Left colon (tissue), 2 donors: ENCODE measurements at places on chromosomes 13 and 19.
A peak's percentile ranks its signal among the peaks of the same experiment; 100 is the strongest.

- DNase-seq, result no peak
Measured at GRCh38 chr13:75399168-75399878, 82.6 kb downstream of the TBC1D4 start.

- no peak for DNase-seq
Measured at GRCh38 chr19:10122045-10122444, 2.3 kb upstream of the EIF3G start.

GRCh38 chr19:39542206-39542605 is 2.2 kb upstream of the EID2 start:
- no peak for DNase-seq

DNA sequence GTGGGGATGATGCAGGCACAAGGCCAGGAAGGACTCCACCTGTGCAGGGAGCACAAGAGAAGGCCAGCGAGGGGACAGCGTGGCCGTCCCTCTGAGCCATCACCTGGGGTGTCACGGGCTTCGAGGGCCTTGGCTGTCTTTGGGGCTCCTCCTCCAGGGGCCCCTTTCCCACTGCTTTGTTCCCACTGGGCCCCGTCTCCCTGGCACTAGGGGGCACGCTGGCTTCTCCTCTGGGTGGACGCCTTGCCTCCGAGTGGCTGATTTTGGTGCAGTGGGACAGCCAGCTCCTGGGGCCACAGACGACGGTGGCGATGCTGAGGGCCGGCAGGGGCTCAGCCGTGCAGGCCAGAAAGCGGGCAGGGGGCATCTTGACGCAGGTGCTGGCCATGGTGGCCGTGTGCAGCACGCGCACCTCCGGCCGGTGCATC is 43.2 kb upstream of the GRTP1 start:
- no peak for DNase-seq

GRCh38 chr13:91704398-91704797 is 306.0 kb downstream of the GPC5 start:
- DNase-seq, result no peak

DNA sequence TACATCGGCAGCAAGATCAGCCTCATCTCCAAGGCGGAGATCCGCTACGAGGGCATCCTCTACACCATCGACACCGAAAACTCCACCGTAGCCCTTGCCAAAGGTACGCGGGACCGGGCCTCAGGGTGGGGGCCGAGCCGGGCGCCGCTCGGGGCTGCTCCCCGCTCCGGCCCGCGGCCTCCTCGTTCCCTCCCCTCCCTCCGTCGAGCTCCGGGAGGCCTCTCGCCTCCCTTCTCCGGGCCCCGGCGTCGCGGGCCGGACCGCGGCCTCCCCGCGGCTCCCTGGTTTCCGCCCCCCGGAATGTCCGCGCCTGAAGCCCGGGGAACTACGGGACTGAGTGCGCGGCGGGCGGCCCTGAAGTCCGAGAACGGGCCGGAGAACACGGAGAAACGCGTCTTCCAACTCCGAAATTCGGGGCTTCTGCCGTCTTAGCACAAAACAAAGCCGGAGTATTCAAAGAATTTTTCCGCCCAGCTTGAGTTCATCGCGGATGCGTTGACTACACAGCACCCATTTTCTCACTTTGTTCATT is 423 bp downstream of the LSM14A start:
- DNase-seq, result no peak

- DNase-seq, result no peak
Measured at GRCh38 chr19:5968431-5969373, 9.2 kb downstream of the RANBP3 start.

GRCh38 chr13:62932256-62932883 is 1516.7 kb upstream of the PCDH20 start:
- no peak for DNase-seq

DNA sequence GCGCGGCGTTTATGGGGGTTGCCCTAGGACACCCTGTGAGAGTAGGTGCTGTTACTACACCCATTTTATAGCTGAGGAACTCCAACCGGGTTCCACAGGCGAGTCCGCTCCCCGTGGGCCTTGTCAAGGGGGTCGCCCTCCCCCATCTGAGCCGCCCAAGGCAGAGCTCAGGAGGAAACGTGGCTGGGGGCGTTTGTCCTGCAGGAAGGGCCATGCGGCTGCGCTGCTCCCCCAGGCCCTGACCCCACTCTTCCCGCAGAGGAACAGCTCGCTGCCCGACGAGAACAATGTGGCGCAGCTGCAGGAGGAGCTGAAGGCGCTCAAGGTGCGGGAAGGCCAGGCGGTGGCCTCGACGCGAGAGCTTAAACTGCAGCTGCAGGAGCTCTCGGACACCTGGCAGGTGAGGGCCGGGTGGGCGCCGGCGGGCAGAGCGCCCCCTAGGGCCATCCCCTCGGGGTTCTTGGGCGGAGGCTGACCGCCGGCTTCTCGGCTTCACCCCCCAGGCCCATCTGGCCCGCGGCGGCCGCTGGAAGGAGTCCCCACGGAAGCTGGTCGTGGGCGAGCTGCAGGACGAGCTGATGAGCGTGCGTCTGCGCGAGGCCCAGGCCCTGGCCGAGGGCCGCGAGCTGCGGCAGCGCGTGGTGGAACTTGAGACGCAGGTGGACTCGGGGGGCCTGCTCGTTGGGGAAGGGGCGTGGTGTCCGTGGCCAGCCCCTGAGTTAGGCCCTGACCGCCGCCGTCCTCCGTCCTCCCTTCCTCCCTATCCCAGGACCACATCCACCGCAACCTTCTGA is 12.4 kb downstream of the PRR36 start:
- DNase-seq, result no peak

GRCh38 chr13:32829269-32829668 is 187.0 kb upstream of the KL start:
- DNase-seq, result no peak

- no peak for DNase-seq
Measured at GRCh38 chr13:21825186-21825585, 154.3 kb downstream of the FGF9 start.

- no peak for DNase-seq
Measured at GRCh38 chr19:14515501-14516047, 2.6 kb downstream of the DNAJB1 start.

DNA sequence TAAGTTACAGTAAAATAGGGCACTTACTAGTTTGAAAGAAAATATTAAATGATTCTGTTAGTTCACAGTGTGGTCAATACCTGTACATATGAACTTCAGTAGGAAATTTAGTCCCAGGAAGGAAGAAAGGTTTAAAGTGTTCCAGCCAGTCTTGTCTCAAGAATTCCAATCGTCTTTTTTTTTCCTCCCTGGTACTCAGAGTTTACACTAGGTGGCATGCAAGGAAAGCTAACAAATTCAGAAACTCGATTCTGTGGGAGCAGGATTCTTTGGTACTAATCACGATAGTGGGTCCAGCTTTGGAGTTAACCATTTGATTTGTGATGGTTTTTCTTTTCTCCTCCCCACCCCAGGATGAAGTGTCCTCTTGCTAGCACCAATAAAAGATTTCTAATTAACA is 43.6 kb downstream of the POLR1D start:
- no peak for DNase-seq

DNA sequence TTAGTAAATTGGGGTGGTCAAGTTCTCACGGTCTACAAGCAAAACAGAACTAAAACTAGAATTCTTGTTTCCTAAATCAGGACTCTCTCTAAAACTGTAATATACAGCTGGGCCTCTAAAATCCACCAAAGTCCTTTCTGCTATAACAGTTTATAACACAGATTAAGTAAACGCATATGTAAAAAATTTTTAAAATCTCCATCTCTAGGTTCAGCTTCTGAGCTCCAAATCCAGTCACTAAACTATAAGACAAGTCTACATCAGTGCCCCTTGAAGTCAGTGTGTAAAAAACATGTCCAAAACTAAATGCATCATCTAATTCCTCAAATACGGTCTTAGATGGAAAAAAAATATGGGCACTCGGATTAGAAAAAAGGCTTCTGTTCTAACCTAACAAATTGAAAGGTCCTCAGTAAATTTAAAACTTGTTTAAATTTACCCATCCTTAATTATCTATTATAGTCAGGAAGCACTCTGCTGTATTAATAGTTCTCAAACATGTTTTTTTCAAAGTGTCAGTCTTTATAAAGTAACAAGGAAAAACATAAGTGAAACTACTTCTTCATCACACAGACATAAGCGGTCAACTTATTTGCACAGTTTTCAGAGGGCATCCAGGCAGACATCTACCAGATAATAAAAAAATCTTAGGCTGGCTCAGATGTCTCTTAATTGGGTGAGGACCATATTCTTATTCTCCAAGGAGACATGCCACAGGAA is 33.6 kb downstream of the ELF1 start:
- no peak for DNase-seq

DNA sequence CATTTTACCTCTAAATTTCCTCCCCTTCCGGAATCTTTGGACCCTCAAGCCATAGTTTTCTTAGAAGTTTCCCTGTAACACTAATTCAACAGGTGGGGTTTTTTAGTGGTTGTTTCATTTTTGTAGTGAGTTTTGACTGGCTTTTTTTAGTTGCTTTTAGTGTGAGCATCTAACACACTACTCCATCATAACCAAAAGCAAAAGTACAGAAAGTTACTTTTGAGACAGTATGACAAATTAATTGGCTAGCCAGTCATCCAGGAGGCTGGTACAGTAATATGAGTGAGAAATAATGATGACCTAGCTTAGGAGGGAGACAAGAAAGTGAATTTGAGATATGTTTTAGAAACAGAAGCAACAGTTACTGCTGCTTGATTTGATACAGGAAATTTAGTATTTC is 71.5 kb downstream of the DNAJC15 start:
- DNase-seq, result no peak

DNA sequence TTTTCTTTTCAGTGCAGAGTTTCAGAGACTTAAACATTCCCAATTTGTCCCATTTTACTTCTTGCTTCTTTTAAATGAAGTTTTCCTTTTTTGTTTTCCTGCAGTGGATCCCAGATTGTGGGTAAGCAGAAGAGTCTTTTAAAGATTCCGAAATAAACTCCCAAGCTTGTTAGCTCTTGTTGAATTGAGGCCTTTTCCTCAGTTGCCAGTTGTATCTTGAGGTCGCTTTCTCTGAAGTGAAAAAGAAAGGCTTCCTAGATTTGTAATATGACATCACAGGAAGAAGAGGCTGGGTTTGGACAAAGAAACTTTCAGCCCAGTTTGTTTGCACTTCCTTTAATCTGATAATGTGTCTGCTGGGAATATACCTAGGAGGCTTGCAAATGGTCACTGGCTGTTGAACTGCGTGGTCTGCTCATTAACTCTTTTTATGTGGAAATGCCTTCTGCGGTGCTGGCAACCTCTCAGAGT is at the start of gene LPAR6:
LPAR6 (minus strand) TSS at position 233 of the 471 bp plus-strand sequence. CDS start 690 bp downstream, outside the sequence.
- no peak for DNase-seq

- no peak for DNase-seq
Measured at GRCh38 chr13:36298535-36299068, 988 bp upstream of the CCDC169 start.

GRCh38 chr13:20831933-20832332 is 58.2 kb upstream of the EEF1AKMT1 start:
- DNase-seq, result no peak

- DNase-seq, result no peak
Measured at GRCh38 chr19:45922281-45922680, 7.7 kb upstream of the NANOS2 start.

- peak; percentile 90 for DNase-seq
Measured at GRCh38 chr19:42279902-42280814, 11.1 kb downstream of the CIC start.

DNA sequence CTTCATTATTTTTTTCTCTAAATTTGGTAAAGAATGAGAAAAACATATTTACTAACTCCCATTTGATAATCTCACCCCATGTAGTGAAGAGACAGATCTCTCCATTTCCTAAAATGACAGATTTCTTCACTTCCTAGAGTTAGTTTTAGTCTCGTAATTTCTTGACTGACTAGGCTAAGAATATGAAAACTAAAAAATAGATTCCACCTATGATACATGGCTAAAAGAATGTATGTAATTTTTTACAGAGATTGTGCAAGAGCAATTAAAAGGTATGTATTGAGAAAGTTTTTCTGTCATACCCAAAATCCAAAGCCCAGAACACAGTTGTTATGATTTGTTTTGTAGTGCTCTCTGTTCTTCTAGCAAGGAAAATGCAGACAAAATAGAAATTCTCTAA is 9.5 kb downstream of the NALCN start:
- DNase-seq, result no peak

- DNase-seq, result no peak
Measured at GRCh38 chr13:29513002-29513980, 82.2 kb downstream of the SLC7A1 start.

GRCh38 chr13:38530492-38530891 is 156.4 kb upstream of the FREM2 start:
- no peak for DNase-seq

GRCh38 chr13:114107686-114108081 is 24.7 kb downstream of the RASA3 start:
- peak; percentile 23 for DNase-seq

DNA sequence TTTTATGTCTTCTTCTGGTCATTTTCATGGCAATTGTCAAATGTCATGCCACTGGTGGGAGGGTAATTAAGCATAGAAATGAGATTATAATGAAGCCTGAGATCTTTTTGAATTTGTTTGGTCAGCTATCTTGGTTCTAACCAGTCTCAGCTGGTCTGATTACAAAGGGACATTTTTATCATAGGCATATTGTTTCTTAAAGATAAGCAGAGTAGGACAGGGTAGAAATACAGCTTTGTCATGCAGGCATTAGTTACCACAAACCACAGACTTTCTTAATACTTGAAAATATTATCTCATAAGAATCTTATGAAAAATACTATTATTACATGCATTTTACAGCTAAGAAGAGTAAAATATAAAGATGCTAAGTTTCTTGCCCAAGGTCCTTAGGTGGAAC is 1761.5 kb downstream of the PCDH9 start:
- DNase-seq, result no peak

GRCh38 chr13:97192166-97192565 is 30.0 kb upstream of the MBNL2 start:
- no peak for DNase-seq

GRCh38 chr19:16893686-16893989 is 4.8 kb downstream of the F2RL3 start:
- peak; percentile 45 for DNase-seq

GRCh38 chr13:59442944-59443486 is 720.7 kb downstream of the DIAPH3 start:
- DNase-seq, result no peak

DNA sequence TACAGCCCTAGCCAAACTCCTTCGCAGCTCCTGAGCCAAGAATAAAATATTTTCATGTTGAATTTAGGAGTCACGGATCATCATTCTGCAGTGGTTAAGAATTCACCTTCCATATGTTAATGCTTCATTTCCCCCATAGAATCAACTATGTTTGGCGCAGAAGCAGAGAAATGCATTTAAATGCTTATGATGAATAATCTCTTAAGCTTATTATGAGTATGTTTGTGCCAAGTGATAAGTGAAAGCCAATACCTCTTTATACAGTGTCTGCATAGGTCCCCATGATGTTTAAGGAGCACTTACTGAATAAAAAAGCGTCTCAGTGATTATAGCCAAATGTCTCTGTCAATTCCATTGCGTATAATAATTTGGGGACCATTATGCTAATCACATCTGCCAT is 32.7 kb upstream of the POMP start:
- no peak for DNase-seq

DNA sequence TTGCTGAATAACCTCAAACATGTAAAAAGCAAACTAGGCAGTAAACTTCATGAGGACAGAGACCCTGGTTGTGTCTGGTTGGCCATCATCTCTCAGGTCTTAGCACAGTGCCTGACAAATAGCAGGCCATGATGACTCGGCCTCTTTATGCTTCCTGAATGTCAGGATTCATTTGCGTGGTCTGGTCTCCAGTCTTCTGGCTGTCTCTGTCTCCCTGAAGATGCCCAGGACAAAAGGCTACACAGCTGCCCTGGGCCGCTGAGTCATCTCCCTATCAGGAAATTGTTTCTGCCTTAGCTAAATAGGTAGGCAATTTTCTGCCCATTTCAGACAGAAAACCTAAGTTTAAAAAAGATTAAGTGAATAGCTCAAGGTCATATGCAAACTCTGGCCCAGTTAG is 84.1 kb upstream of the FNDC3A start:
- no peak for DNase-seq
